ENCODE measurements at places on chromosomes 5 and 9.

DNA sequence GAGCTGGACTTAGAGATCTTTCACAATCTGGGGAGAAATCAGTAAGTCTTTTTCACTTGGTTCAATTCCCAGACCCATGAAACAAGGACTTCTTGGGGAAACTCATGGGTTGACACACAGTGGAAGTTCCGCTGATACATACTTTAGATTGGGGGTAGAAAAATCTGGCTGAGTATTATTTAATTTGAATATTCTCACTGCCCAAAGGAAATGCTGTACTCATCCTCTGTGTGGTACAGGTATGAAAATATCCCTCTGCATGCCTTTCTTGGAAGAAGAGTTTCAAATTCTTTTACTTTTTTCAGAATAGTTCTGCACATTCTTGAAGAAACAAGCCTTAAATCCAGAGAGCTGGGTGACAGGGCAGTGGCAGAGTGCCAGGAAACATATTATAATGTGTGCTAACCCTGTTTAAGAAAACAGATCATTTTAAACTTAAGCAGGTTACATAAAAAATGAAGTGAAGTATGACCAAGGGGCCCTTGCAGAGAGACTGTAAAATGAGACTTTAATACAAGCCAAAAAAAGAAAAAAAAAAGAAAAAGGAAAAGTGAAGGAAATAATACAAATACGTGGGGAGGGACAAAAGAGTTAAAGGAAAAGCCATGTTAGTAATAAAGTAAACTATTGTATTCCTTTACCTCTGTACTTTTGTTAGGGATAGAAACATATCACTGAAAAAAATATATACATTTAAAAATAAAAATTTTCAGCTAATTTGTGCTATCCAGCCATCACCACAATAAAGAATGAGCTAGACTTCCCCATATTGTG lies 173.4 kb upstream of the NR3C1 start:
- no peak for DNase-seq

GRCh38 chr9:118782790-118783463 lies 586.3 kb downstream of the BRINP1 start:
- no peak for DNase-seq

DNA sequence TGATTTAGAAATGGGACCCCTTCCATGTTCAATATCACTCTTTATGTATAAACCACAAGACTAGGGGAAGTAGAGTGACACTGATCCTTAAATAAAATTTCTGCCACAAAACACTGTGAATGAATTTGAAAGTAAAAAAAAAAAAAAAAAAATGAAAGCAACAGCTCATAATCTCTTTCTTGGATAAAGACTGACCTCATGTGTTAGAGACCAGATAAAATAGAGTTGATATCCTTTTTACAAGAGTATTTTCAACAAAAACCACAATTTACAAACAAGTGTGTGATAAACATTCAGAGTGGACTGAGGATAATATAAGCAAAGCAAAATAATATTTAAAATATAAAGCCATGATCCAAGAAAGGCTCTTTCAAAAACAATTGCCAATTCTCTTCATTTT lies 180.2 kb downstream of the FBXL17 start:
- DNase-seq, result no peak

- DNase-seq, result peak; percentile 75
These were observed 394.9 kb downstream of the GADD45G start for GRCh38 chr9:89999534-90000370.

- no peak for DNase-seq
These were observed 44.0 kb downstream of the TNPO1 start for GRCh38 chr5:72860499-72860898.

- peak; percentile 75 for DNase-seq
These were observed 88.6 kb downstream of the LMX1B start for GRCh38 chr9:126702151-126703001.

DNA sequence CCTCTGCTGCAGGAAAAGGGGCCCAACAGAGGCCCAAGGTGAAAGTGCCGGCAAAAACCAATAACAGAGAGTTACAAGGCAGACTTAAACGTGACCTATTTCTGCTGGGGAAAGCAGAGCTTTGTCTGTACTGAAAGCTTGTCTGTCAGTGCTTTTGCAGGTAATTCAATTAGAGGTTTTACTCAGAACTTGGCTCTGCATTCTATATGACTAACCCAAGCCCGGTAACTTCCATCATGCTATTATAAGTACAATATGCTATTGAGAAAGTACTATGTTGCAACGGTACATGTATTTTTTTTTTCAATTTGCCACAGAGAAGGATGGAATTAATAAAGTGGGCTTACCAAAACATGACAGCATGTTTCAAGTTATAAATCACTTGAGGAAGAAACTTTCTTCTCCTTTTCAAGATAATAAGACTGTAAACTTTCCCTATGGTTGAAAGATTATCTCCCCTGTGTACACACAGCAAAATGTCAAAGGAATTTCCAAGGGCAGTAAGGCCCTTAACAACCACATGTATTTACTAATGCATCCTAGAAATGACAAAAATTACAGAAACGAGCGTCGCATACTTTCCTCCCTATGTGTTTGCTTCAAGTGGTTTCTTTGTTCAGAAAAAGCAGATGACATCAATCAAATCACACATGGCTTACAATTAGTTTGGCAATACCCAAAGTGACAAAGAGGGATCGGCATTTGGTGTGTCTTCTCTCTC lies 282.4 kb downstream of the EFNA5 start:
- no peak for DNase-seq

DNA sequence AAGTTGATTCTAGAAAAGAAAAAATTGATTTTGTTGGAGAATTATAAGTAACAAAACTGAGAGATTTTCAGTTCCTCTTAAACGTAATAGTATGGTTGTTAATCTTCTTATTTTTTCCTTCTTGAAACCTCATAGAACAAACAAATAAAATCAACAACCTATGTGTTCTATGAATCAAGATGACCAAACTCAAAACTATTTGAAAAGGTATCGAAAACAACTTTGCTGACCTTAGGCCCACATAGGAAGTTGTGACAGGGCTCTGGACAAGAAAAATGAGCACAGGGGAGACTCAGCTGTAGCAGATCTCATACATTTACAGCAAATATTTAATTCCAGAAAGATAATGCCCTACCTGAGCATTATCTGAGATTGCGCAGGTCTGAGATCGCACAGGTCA lies 169.4 kb upstream of the CCNH start:
- DNase-seq, result no peak

- peak; percentile 70 for DNase-seq
These were observed 17.8 kb downstream of the ITK start for GRCh38 chr5:157198277-157198986.

DNA sequence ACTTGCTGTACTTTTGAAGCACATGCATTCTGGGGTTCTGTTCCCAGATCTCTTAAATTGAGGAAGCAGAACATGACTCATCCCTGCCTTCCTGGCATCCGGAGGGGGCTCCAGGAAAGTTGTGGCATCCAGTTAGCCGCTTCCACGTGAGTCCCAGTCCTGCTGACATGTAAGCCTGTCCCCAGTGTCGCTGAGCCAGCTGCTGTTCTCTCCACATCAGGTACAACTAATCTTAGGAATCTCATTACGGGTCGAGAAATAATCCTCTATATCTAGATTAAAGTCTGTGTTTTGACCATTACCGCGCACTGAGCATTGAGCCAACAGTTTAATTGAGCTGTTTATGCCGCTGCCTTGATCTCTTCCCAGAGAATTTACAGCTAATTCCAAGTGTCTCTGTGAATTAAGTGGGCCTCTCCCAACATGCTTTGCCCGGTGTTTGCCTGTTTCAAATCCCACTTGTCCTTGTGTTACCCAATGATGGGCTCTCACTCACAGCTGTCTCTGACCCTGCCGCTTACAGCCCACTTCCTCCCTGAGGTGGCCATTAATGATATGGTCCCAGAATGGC lies 10.5 kb upstream of the SHB start:
- no peak for DNase-seq

DNA sequence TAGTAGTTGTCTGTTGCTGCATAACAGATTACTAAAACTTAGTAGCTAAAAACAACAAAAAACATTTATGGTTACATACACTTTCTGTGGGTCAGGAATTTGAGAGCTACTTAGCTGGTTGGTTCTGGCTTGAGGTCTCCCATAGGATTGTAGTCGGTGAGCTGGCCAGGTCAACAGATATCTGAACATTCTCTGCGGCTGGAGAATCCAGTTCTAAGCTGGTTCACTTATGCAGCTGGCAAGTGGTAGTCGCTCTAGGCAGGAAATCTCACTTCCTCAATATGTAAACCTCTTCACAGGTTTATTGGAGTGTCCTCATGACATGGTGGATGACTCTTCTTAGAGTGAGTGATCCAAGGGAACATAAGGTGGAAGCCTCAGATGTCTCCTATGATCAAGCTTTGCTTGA lies 65.7 kb upstream of the TNFAIP8 start:
- no peak for DNase-seq

DNA sequence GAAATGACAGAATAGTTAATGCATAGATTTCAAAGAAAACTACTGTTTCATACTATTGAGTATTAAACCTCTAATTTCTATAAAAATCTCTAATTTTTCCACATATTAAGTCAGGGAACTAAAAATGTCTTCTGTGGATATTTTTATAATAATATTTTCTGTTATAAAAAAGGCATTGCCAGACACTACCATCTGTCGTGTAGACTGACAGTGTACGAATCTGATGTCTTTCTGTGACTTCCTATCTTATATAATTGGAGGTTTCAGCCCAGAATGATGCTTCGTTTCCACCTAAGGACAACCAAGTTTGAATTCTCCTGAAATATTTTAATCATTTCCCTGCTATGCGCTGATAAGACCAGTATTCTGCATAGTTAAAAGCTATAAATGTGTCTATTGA lies 456.6 kb upstream of the ARRDC3 start:
- no peak for DNase-seq

- DNase-seq, result no peak
These were observed 31.4 kb upstream of the ANKRD33B start for GRCh38 chr5:10532421-10532820.

GRCh38 chr5:144032375-144032774 lies 138.1 kb downstream of the YIPF5 start:
- DNase-seq, result no peak

- no peak for DNase-seq
These were observed 65.8 kb downstream of the ERAP1 start for GRCh38 chr5:96741891-96742309.

GRCh38 chr9:104280178-104280560 lies 186.1 kb downstream of the SMC2 start:
- DNase-seq, result no peak

- no peak for DNase-seq
These were observed 49.3 kb downstream of the SHB start for GRCh38 chr9:38019731-38020130.

Data from stimulated activated CD8-positive, alpha-beta memory T cell treated with anti-CD3 and anti-CD28 coated beads, Interleukin-4, amount 100 ng/mL, for 48 hours (primary cell).